NCI-H1436 (cell line): ENCODE measurements at places on chromosomes 13 and 19.

DNA sequence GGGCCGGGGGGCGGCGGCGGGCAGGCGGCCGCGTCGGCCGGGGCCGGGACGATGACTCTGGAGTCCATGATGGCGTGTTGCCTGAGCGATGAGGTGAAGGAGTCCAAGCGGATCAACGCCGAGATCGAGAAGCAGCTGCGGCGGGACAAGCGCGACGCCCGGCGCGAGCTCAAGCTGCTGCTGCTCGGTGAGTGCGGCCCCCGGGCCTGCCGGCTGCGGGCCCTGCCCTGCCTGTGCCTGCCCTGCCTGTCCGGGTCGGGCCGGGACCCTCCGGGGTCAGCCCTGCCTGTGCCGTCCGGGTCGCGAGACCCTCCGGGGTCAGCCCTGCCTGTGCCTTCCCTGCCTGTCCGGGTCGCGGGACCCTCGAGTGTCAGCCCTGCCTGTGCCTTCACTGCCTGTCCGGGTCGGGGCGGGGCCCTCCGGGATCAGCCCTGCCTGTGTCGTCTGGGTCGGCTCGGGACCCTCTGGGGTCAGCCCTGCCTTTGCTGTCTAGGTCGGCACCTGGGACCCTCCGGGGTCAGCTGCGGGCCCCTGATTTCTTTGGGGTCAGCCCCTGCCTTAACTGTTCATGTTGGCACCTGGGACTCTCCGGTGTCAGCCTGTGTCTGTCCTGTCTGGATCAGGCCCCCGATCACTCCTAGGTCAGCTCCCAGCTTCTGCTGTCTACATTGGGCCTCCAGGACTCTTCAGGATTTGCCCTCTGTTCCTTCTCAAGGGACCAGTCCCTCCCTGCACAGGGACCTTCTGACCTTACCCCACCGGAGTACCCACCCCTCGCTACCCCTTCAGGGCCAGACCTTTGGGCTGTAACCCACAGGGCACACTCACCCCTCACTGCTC lies 659 bp downstream of the GNA11 start:
- DNase-seq = no peak

- DNase-seq = no peak
These were observed 39.8 kb upstream of the MCF2L start for GRCh38 chr13:112928972-112929782.

GRCh38 chr13:66915596-66916185 lies 314.4 kb downstream of the PCDH9 start:
- DNase-seq = no peak

DNA sequence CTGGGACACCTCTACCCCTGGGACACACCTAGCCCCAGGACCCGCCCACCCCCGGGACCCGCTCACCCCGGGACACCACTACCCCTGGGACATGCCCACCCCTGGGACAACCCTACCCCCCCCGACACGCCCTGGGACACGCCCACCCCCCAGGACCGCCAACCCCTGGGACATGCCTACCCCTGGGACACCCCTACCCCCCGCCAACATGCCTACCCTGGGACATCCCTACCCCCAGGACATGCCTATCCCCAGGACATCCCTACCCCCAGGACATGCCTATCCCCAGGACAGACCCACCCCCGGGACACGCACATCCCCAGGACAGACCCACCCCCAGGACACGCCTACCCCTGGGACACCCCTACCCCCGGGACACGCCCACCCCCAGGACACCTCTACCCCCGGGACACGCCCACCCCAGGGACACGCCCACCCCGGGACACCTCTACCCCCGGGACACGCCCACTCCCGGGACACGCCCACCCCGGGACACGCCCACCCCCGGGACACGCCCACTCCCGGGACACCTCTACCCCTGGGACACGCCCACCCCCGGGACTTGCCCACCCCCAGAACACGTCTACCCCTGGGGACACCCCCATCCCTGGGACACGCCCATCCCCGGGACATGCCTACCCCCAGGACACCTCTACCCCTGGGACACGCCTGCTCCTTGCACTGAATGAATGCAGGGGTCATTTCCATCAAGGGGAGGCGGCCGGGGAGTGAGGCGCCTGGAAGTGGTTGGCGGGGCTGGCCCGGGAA lies 32.3 kb downstream of the ADPRHL1 start:
- DNase-seq = no peak

DNA sequence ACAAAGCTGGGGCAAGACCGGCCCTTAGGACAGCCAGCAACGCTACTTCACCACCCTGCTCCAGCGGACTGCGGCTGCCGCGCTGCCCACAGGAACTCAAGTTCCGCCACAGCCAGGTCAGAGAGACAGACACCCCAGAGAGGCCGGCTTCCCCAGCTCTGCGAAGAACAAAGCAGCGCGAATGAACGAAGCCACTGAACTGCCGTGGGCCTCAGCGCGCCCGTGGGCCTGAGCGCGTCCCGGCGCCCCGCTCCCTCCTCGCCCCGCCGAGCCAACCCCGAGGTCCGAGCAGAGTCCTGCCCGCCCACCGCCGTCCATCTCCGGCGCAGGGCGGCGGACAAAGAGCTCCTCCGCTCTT lies 158.4 kb downstream of the RNF17 start:
- DNase-seq = no peak

DNA sequence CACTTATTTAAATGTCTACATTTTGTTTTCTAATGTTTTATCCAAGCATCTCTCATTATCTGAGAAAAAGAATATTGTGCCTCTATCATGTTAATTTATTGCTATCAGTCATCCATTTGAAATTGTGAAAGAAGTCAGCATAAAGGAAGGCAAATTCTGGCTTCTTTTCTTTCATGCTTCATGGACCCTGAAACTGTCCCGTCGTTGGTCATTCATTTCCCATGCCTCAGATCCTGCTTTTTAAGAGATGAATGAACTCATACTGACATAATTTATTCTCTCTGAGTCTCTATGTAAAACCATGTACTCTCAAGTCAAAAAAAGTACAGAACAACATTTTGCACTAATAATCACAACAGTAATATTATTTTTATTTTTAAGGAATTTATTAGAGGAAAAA lies 2512.0 kb downstream of the PCDH9 start:
- DNase-seq = no peak

GRCh38 chr13:114119196-114119595 lies 13.2 kb downstream of the RASA3 start:
- DNase-seq = no peak

DNA sequence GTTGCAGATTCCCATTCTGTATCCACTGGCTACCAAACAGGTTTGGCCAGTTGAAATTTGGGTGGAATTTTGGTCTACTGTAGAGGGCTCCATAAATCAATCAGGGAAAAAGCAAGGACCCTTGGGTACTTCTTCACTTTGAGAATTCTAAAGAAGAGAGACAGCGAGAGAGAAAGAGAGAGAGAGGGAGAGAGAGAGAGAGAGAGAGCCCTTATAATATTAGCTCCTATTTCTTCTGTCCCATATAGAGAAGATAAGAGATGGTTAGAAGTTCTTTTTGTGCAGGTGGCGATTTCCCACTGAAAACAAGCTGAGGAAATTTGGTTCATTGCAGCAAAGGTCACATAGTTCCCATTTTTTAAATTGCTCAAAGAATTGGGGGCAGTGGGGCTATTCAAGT lies 88.6 kb upstream of the ZNF536 start:
- DNase-seq = no peak

DNA sequence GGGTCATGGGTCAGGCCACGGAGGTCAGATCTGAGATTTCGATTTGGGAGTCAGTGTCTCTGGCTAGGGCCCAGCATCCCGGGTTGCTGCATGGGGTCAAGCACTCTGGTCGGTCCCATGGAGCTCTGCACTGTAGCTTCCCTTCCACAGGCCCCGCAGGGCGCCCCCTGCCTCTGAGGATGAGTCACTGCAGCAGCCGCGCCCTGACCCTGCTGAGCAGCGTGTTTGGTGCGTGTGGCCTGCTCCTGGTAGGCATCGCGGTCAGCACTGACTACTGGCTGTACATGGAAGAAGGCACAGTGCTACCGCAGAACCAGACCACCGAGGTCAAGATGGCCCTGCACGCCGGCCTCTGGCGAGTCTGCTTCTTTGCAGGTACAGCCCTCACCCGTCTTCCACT lies 3.6 kb downstream of the CACNG7 start:
- no peak for DNase-seq

- no peak for DNase-seq
These were observed 28.5 kb downstream of the ZNF266 start for GRCh38 chr19:9406798-9407352.

DNA sequence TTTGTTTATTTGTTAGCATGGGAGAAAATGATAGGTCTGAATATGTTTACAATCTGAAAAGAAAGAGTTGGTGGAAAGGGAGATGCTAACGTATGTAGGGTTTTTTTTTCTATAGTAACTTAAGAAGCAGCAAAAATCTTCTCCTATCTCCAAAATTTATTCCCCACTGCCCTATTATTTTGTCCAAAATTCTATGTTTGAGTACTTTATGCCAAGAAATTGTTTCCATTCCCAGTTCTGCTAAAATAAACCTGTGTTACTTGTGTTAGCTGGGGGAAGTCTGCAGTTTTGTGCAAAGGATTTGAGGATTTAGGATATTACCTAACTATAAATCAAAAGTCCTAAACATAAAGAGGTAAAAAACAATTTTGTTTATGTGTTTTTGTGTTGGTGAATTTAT lies 2770.4 kb upstream of the PCDH20 start:
- DNase-seq = no peak

DNA sequence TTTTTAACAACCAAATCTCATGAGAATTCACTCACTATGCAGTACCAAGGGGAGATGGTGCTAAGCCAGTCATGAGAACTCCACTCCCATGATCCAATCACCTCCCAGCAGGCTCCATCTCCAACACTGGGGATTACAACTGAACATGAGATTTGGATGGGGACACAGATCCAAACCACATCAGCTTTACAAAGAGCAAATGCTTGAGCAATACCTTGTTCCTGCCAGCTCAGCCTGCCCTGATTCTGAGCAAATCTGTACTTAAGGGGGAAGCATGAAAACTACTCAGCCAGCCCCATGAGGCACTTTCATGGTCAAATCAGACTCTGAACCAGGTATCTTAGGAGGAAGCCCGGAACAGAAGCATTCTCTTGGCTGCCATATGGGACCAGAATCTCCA lies 259.9 kb downstream of the TBC1D4 start:
- DNase-seq = no peak

DNA sequence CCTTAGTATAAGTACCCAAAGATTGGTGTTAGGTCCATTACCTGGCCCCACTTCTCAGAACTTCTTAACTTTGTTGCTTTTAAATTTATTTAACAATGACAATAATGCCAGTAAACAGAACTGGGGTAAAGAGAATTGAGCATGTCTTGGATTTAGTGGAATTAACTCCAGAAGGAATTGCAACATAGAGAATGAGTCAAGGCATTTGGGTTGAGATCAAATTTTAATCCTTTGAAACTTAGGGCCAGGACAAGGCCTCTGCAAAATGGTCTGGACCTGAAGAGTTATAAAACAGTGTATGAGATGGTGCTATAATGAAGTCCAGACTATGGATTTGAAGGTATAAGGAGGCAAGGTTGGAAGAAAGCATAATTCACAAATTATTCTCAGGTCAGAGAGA lies 1030.4 kb downstream of the SLITRK5 start:
- no peak for DNase-seq
